ENCODE measurements at places on chromosomes 4 and X.

DNA sequence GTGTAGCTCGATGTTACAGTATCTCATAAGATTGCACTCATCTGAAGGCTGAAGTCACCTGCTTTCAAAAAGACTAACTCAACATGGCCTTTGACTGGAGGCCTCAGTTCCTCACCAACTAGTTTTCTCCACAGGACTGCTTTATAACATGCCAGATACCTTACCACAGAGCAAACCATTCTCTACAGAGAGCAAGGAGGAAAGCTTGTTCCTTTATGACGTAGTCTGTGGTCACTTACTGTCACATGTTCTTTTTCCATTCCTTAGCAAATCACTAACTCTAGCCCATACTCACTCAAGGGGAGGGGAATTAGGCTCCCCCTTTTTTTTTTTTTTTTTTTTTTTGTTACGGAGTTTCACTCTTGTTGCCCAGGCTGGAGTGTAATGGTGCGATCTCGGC lies 3.2 kb downstream of the THAP9 start:
- no peak for DNase-seq

- DNase-seq = no peak
Observed at GRCh38 chrX:41863343-41864203, 59.8 kb downstream of the CASK start.

GRCh38 chrX:118566359-118566758 lies 70.7 kb downstream of the DOCK11 start:
- DNase-seq = no peak

GRCh38 chr4:2788532-2789103 lies 4.3 kb upstream of the SH3BP2 start:
- DNase-seq = no peak

- no peak for DNase-seq
Observed at GRCh38 chr4:80071604-80072227, 1.3 kb downstream of the ANTXR2 start.

- no peak for DNase-seq
Observed at GRCh38 chr4:139603576-139604410, 47.8 kb upstream of the SETD7 start.

DNA sequence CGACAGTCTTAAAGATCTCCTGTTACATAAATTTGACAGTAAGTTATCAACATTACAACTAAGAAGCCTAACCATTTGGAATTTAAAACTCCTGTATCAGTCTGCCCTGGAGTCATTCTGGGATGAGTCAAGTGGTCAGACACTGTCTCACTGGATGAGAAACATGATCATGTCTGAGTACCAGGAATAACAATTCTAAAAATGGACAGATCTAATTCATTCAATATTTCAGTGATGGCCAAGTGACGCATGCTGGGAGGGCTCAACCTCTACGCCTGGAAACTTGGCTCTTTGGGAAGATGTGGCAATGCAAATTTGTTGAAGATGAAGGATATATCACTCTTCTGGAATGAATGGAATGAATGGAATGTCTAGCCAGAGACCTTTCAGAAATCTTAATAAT lies 1427.2 kb downstream of the STIM2 start:
- no peak for DNase-seq

DNA sequence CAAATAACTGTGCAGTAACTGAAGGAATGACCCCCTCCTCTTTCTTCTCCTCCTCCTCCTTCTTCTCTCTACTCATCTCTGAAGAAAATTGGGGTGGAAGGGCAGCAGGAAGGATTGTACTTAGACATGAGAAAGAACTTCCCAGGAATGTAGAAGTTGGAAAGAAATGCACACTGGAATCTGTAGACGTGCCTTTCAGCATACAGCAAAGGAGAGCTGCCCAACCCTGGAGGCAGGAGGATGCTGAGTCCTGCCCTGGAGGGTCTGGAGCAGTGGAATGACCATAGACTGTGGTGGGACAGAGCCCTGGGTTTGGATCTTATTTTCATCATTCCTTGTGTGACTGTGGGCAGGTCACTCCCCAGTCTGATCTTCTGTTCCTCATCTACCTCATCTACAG lies 80.1 kb downstream of the PJA1 start:
- DNase-seq = no peak

DNA sequence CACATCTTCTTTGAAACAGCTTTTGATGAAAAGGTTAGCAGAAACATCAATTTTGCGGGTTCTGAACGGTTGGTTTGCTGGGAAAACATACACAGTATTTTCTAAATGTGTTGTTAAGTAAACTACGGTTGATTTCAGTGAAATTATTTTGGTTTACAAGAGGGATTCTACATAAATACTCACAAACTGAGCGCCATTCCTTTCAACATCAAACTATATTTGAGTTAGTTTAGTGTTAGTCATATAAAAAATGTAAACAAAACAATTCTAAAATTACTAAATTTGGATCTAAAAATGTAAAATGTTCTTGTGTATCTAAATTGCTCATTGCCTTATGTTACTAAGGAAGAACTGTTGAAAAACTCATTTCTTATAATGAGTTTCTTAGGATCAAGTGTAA lies 425.6 kb downstream of the PCDH18 start:
- no peak for DNase-seq

- no peak for DNase-seq
Observed at GRCh38 chrX:129908636-129909035, 2.7 kb downstream of the UTP14A start.

All from NCI-H1436 treated with DMSO at 0.1 percent for 48 hours (cell line).